ENCODE measurements at places on chromosomes 7 and 10.

- peak; percentile 63 for DNase-seq
Measured at GRCh38 chr10:112375721-112376395, 1.9 kb downstream of the ACSL5 start.

DNA sequence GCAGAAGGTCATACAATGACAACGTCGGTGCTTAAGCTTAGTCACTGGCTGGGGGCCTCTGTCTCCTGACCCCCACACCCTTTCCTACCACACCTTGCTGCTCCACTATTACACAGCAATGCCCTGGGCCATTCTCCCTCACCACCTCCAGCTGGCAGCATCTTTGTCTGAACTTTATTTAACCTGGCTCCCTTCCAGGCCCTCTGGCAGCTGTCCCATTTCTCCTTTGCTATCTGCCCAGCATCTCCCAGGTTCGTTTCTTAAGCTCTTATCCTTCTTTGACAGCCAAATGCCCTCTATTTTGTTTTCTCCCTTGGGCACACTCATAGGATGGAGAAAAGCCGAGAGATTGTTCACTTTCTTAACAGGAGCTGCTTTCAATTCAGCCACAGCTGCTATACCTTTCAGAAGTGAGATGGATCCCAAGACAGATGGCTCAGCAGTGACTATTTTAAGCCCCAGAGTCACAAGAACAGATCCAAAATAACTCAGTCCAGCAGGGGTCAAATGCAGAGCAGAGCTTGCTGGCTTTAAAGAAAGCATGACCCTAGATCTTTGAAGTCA is 1277.1 kb upstream of the AUTS2 start:
- peak; percentile 33 for DNase-seq

GRCh38 chr7:155935005-155935557 is 122.8 kb upstream of the SHH start:
- DNase-seq: no peak

- DNase-seq: no peak
Measured at GRCh38 chr10:85235258-85235657, 906.9 kb downstream of the CCSER2 start.

Measured in body of pancreas (tissue), 4 donors.